Activated CD4-positive, alpha-beta T cell treated with anti-CD3 and anti-CD28 coated beads, Interleukin-2, amount 10 ng/mL, durations not matched to agents 7 days and 5 days (primary cell): ENCODE measurements at places on chromosomes 11 and 22. TPM values are rescaled to one million over a fixed set of nuclear protein-coding genes. Genes with fewer than 3 reads are reported as not detected.

- no peaks in the 10 kb centered on the region for H3K36me3 ChIP-seq
- H3K4me1 ChIP-seq: no peaks in the 10 kb centered on the region
- H3K27me3 ChIP-seq: no peaks in the 10 kb centered on the region
- no peak overlapping the region for H3K4me3 ChIP-seq
These were observed 300.2 kb downstream of the SHANK2 start for GRCh38 chr11:70952191-70952590.

GRCh38 chr22:43658823-43659222, 153.3 kb downstream of the EFCAB6 start:
- no peak overlapping the region for H3K4me3 ChIP-seq
- no peak overlapping the region for H3K27ac ChIP-seq
- no peaks in the 10 kb centered on the region for H3K4me1 ChIP-seq
- no peak for DNase-seq

DNA sequence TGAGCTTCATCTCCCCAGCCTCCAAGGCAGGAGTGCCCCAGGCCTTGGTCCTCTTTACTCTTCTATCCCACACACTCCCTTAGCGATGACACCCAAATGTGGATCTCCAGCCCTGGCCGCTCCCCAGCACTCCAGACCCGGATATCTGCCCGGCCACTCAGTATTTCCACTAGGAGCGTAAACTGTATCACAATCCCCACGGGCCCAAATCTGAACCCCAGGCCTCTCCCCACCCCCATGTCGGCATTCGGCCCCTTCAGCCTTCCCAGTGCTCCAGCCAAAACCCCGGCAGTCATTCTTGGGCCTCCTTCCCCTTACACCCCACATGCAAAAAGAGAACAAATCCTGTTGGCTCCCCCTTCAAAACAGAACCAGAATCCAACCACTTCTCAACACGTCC, 20.8 kb downstream of the WNT11 start:
- no peaks in the 10 kb centered on the region for H3K27me3 ChIP-seq
- no peak overlapping the region for H3K27ac ChIP-seq
- H3K4me3 ChIP-seq: no peak overlapping the region
- H3K36me3 ChIP-seq: no peaks in the 10 kb centered on the region
- no peaks in the 10 kb centered on the region for H3K4me1 ChIP-seq
- no peak for DNase-seq

DNA sequence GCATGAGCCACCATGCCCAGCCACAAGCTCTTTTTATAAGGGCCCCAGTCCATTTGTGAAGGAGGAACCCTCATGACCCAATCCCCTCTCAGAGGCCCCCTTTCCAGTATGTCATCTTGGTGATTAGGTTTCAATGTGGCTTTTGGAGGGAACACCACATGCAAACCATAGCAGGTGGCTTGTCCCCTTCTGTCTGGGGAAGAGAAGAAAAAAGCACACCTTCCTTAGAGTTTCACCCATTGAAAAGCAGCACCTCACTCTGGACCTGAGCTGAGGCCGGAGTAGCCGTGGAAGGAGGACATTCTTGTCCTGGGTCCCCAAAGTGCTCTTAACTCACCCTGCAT, 25.4 kb downstream of the NEAT1 start:
- DNase-seq: no peak
- peak overlapping the region; percentile 19 for H3K27ac ChIP-seq
- no peak overlapping the region for H3K4me3 ChIP-seq
- peaks cover 4% of the 10 kb centered on the region for H3K36me3 ChIP-seq
- H3K4me1 ChIP-seq: peaks cover 13% of the 10 kb centered on the region

GRCh38 chr11:45412051-45412471, 125.9 kb upstream of the SYT13 start:
- no peak overlapping the region for H3K4me3 ChIP-seq
- H3K36me3 ChIP-seq: no peaks in the 10 kb centered on the region
- no peak overlapping the region for H3K27ac ChIP-seq
- H3K4me1 ChIP-seq: no peaks in the 10 kb centered on the region

- DNase-seq: no peak
- no peak overlapping the region for H3K4me3 ChIP-seq
- H3K27me3 ChIP-seq: peaks cover 7% of the 10 kb centered on the region
- H3K27ac ChIP-seq: peak overlapping the region; percentile 19
These were observed 3.8 kb upstream of the CPT1A start for GRCh38 chr11:68845351-68846002.

GRCh38 chr11:71251151-71251721, 1.1 kb downstream of the SHANK2 start:
- peaks cover 2% of the 10 kb centered on the region for H3K4me1 ChIP-seq
- no peak overlapping the region for H3K4me3 ChIP-seq
- H3K27ac ChIP-seq: no peak overlapping the region
- no peaks in the 10 kb centered on the region for H3K36me3 ChIP-seq
- DNase-seq: no peak
- peaks cover 39% of the 10 kb centered on the region for H3K27me3 ChIP-seq

- peaks cover 17% of the 10 kb centered on the region for H3K27me3 ChIP-seq
- H3K4me3 ChIP-seq: no peak overlapping the region
- no peak for DNase-seq
- H3K27ac ChIP-seq: no peak overlapping the region
- H3K36me3 ChIP-seq: no peaks in the 10 kb centered on the region
These were observed 105.0 kb upstream of the RAG2 start for GRCh38 chr11:36703055-36703404.

GRCh38 chr11:118903204-118904015, 19.7 kb downstream of the CXCR5 start:
- peaks cover 56% of the 10 kb centered on the region for H3K36me3 ChIP-seq
- H3K4me1 ChIP-seq: peaks cover 23% of the 10 kb centered on the region
- no peaks in the 10 kb centered on the region for H3K27me3 ChIP-seq

Gene MYOD1
- total RNA-seq: not detected

Gene MOGAT2
- not detected for total RNA-seq

Gene PKDREJ
- not detected for total RNA-seq

Gene APBB1
- total RNA-seq: 58.2 TPM

Gene RAB1B
- 151 TPM for total RNA-seq

Gene RASSF10
- total RNA-seq: not detected

Gene C22orf42
- total RNA-seq: not detected

Gene LGALS12
- total RNA-seq: not detected
